CD4-positive, alpha-beta memory T cell (primary cell): ENCODE measurements at places on chromosomes 13 and 19. TPM values are rescaled to one million over a fixed set of nuclear protein-coding genes. Genes with fewer than 3 reads are reported as not detected.

The SAE1 gene
- 36.0 TPM for total RNA-seq

The OR7D2 gene
- not detected for total RNA-seq

The PSG1 gene
- not detected for total RNA-seq

The SCAF1 gene
- total RNA-seq, result 62.7 TPM

The CYP2A6 gene
- 0.23 TPM for total RNA-seq

The ZNF69 gene
- 7.5 TPM for total RNA-seq

The FFAR2 gene
- total RNA-seq, result not detected

The IL4I1 gene
- total RNA-seq, result 3.4 TPM

- no peak overlapping the region for H3K27ac ChIP-seq
- peaks cover 31% of the 10 kb centered on the region for H3K36me3 ChIP-seq
- no peak overlapping the region for H3K4me3 ChIP-seq
- H3K27me3 ChIP-seq, result no peaks in the 10 kb centered on the region
Observed at GRCh38 chr13:114063545-114064449, 68.6 kb downstream of the RASA3 start.

GRCh38 chr19:17303940-17304267 lies 679 bp upstream of the ABHD8 start:
- peaks cover 46% of the 10 kb centered on the region for H3K4me1 ChIP-seq
- DNase-seq, result no peak
- no peaks in the 10 kb centered on the region for H3K36me3 ChIP-seq
- H3K4me3 ChIP-seq, result no peak overlapping the region

- H3K27me3 ChIP-seq, result no peaks in the 10 kb centered on the region
- peaks cover 6% of the 10 kb centered on the region for H3K4me1 ChIP-seq
- no peaks in the 10 kb centered on the region for H3K36me3 ChIP-seq
- no peak for DNase-seq
- H3K4me3 ChIP-seq, result no peak overlapping the region
Observed at GRCh38 chr13:28120317-28120716, 18.0 kb upstream of the PAN3 start.

- H3K36me3 ChIP-seq, result no peaks in the 10 kb centered on the region
- H3K27ac ChIP-seq, result peak overlapping the region; percentile 71
- peak; percentile 36 for DNase-seq
Observed at GRCh38 chr13:48220981-48221685, 11.9 kb upstream of the ITM2B start.

DNA sequence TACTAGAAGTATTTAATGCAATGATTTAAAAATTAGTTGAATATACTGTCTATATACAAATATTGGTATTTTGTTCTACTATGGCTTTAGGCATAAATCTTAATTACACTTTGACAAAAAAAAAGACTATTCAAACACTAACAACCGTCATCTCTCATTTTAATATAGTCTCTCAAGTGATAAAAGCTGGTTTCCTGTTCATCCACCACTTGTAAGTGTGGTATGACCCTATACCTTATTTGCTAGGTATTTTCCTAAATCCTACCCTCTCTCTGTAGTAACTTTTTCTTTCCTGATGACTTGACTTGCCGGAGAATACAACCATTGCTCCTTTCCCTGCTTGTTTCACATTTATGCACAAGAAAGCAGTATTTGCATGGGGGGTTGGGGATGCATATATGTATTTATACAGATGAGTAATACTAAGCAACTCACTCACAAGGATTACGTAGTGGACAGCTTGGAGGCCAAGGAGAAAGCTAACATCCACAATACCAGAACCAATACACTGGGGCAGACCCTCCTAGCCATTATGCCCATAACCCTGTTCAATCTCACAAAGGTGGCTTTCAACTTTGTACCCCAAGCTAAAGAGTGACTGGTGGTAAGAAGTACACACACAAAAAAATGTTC lies 12.7 kb upstream of the EFNB2 start:
- no peaks in the 10 kb centered on the region for H3K27me3 ChIP-seq
- H3K4me3 ChIP-seq, result no peak overlapping the region
- peaks cover 4% of the 10 kb centered on the region for H3K4me1 ChIP-seq
- DNase-seq, result no peak
- H3K36me3 ChIP-seq, result peaks cover 28% of the 10 kb centered on the region

DNA sequence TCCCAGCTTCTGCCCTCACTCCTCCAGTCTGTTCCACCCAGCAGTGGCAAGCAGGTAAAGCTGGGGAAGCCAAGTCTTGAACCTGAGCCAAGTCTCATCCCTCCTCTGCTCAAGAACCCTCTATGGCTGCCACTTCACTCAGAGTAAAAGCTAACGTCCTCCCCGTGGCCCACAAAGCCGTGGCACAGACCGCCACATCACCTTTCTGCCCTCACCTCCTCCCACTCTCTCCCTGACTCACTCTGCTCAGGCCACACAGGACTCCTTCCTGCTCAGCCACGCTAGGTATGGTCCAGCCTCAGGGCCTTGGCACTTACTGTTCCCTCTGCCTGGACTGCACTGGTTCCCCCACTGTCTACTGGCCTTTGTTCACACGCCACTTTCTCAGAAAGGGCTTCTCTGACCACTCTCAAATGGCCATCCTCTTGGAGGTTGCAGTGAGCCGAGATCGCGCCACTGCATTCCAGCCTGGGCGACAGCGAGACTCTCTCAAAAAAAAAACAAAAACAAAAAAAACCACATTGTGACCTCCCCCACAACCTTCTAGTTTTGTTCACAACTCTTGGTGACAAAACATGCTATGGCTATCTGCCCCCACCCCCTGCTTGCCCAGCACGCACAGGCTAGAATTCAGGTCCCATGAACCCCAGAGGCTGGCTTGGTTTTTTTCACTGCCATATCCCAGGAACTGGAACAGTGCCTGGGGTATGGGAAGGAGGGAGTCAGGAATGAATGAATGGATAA lies 15.8 kb downstream of the NDUFB7 start:
- H3K36me3 ChIP-seq, result peaks cover 4% of the 10 kb centered on the region
- no peak overlapping the region for H3K4me3 ChIP-seq
- H3K27ac ChIP-seq, result no peak overlapping the region
- H3K4me1 ChIP-seq, result peaks cover 52% of the 10 kb centered on the region
- H3K27me3 ChIP-seq, result no peaks in the 10 kb centered on the region

GRCh38 chr19:46060012-46060411 lies 19.2 kb upstream of the IGFL4 start:
- H3K4me3 ChIP-seq, result no peak overlapping the region
- H3K27me3 ChIP-seq, result no peaks in the 10 kb centered on the region
- DNase-seq, result no peak

DNA sequence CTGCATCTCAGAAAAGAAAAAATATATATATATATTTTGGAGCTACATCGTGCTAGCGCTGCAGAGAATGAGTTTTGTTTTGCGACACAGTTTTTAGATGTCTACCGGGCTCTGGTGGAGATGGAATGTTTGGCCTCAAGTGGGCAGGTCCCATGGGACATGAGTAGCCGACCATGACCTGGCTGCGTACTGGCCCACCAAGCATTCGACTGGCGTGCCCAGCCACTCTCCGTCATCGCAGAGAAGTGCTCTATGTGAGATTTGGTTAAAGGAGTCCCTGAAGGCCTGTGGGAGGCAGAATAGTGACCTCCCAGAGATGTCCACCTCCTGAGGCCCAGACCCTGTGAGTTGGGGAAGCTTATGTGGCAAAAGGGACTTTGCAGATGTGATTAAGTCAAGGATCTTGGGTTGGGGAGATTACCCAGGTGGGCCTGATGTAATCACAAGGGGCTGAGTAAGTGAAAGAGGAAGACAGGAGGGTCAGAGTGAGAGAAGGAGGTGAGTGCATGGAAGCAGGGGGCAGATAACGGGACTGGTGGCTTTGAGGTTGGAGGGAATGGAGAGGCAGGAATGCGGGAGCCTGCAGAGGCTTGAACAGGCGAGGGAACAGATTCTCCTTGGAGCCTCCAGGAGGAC lies 821 bp upstream of the LILRB4 start:
- H3K27ac ChIP-seq, result no peak overlapping the region
- no peaks in the 10 kb centered on the region for H3K4me1 ChIP-seq
- H3K27me3 ChIP-seq, result no peaks in the 10 kb centered on the region
- H3K36me3 ChIP-seq, result no peaks in the 10 kb centered on the region

- no peaks in the 10 kb centered on the region for H3K36me3 ChIP-seq
- no peaks in the 10 kb centered on the region for H3K4me1 ChIP-seq
- no peak for DNase-seq
- no peak overlapping the region for H3K27ac ChIP-seq
- H3K4me3 ChIP-seq, result no peak overlapping the region
- H3K27me3 ChIP-seq, result no peaks in the 10 kb centered on the region
Observed at GRCh38 chr13:110551284-110551683, 10.2 kb downstream of the RAB20 start.

DNA sequence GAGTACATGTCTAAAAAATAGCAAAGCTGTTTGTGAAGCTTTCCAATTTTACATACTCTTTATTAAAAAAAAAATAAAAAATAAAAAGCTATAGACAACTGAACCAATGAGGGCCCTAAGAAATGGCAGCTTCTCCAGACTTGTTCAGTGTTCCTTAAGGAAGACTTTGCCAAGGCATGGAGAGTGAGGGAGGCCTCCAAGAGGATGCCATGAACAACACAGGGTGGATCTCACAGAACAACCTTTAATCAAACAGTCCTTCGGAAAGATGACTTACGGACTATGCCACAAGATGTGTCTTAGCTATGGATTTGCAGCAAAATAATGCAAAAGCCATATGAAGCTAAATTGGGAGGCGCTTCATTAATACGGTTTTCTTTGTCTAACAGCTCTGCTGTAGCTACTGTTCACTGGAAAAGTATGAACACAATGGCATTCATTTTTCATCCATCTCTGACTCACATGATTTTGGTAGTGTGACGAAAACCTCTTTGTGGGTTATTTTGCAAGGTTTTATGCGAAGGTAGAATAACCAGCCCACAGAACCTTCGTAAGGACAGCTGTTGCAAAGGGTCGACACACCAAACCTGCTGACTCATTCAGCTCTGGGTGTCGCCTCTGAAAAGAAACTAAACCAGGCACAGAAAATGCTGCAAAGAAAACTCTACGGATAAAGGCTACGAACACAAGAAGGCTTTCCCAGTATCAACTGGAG lies 27.7 kb downstream of the EFNB2 start:
- no peaks in the 10 kb centered on the region for H3K4me1 ChIP-seq
- no peak for DNase-seq
- no peaks in the 10 kb centered on the region for H3K36me3 ChIP-seq
- no peak overlapping the region for H3K27ac ChIP-seq
- no peak overlapping the region for H3K4me3 ChIP-seq
- H3K27me3 ChIP-seq, result no peaks in the 10 kb centered on the region

DNA sequence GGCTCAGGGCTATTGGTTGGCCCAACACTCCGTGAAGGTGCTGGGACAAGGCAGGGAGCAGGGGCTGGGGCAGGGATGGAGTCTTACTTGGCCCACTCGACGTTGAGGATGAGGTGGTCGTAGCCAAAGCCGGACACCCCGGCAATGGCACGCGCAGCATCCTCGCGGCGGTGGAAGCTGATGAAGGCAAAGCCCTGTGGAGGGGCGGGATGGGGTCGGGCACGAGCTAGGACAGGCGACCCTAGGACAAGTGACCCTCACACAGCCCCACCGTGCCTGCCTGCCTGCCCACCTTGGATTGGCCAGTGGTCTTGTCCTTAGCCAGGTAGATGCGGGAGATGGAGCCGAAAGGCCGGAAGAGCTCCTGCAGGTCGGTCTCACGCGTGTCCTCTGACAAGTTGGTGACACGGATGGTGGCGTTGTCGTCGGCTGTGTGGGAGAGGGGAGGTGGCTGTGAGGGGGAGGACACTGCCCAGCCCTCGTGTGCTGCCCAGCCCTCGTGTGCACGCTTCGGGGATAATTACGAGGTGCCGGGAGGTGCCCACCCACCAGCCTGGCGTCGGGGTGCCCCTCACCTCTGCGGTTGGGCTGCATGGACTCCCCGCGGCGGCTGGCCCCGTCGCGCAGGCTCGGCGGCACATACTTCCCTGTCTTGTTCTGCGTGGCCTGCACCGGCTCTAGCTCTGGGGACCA lies 4.0 kb downstream of the P2RY11 start:
- no peak overlapping the region for H3K4me3 ChIP-seq
- H3K4me1 ChIP-seq, result peaks cover 58% of the 10 kb centered on the region
- no peaks in the 10 kb centered on the region for H3K27me3 ChIP-seq

- H3K4me3 ChIP-seq, result no peak overlapping the region
- no peak overlapping the region for H3K27ac ChIP-seq
- peaks cover 53% of the 10 kb centered on the region for H3K36me3 ChIP-seq
Observed at GRCh38 chr19:15404780-15405211, 14.0 kb downstream of the AKAP8L start.

GRCh38 chr13:26246154-26246553 lies 7.8 kb upstream of the CDK8 start:
- H3K27me3 ChIP-seq, result no peaks in the 10 kb centered on the region
- H3K36me3 ChIP-seq, result no peaks in the 10 kb centered on the region
- H3K4me3 ChIP-seq, result no peak overlapping the region
- H3K4me1 ChIP-seq, result no peaks in the 10 kb centered on the region

GRCh38 chr13:50893211-50893852 lies 16.3 kb upstream of the RNASEH2B start:
- peaks cover 45% of the 10 kb centered on the region for H3K4me1 ChIP-seq
- H3K4me3 ChIP-seq, result peak overlapping the region; percentile 50
- H3K36me3 ChIP-seq, result no peaks in the 10 kb centered on the region
- DNase-seq, result peak; percentile 56

DNA sequence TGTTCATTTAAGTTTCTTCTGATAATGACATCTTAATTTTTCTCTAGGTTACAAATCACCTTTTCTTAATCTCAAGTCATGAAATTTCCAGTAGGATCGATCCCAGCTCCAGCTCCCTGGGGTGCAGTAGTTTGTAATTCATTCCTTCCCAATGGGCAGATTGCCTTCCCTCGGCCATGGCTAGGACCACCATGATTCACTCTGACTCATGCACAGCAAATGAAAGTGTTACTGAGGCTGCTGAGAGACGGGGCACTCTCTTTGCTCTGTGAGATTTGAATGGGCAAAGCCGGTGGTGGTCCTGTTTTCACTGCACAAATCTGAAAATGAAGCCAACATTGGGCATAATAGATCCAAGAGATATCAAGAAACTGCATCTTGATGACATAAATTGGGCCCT lies 202.8 kb upstream of the IRS2 start:
- no peaks in the 10 kb centered on the region for H3K36me3 ChIP-seq
- no peak overlapping the region for H3K27ac ChIP-seq
- no peaks in the 10 kb centered on the region for H3K27me3 ChIP-seq
- H3K4me1 ChIP-seq, result no peaks in the 10 kb centered on the region
- no peak for DNase-seq

- no peaks in the 10 kb centered on the region for H3K27me3 ChIP-seq
- H3K27ac ChIP-seq, result no peak overlapping the region
- no peak overlapping the region for H3K4me3 ChIP-seq
- peaks cover 10% of the 10 kb centered on the region for H3K36me3 ChIP-seq
- H3K4me1 ChIP-seq, result peaks cover 16% of the 10 kb centered on the region
Observed at GRCh38 chr19:35260694-35261304, 8.0 kb upstream of the USF2 start.
